ENCODE measurements at places on chromosomes 11 and 22.

- no peak for DNase-seq
Observed at GRCh38 chr11:116871248-116871647, 33.8 kb upstream of the APOA1 start.

DNA sequence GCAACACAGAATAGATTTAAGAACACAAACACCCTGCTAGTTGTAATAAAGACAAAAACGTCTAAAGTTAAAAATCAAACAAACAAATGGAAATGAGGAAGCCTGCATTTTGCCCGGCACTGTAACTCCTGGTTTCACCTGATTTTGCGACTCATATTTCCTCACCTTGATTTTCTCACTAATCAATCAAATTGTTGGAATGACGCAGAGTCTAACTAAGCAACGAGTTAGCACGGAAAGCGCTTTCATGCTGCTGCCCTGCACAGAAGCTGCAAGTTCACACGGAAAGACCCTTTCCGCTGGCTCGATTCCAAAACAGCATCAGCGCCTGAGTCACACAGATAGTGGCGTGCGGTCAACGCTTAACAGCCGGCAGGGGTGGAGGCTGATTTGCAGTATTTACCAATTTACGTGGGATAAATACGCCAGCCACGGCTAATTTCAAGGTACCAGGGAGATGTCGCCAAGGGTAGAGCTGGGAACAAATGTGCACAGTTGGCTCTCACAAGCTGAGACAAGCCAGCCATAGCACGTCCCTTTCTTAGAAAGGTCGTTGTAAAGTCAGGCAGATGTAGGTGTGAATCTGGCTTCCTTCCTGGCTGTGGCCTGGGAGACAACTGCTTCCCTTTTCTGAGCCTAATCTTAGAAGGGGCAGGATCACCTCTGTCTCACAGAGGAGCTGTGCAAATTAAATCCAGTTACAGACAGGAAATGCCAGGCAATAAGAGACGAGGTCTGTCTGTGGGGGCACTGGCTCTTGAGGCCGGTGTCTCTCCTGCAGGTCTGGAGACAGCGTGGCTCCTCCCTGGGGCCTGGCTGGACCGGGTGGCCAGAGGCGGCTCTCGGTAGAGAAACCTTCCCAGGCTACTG, 76.9 kb upstream of the TTLL12 start:
- DNase-seq, result peak; percentile 71

- no peak for DNase-seq
Observed at GRCh38 chr11:94417386-94417987, 16.3 kb upstream of the GPR83 start.

DNA sequence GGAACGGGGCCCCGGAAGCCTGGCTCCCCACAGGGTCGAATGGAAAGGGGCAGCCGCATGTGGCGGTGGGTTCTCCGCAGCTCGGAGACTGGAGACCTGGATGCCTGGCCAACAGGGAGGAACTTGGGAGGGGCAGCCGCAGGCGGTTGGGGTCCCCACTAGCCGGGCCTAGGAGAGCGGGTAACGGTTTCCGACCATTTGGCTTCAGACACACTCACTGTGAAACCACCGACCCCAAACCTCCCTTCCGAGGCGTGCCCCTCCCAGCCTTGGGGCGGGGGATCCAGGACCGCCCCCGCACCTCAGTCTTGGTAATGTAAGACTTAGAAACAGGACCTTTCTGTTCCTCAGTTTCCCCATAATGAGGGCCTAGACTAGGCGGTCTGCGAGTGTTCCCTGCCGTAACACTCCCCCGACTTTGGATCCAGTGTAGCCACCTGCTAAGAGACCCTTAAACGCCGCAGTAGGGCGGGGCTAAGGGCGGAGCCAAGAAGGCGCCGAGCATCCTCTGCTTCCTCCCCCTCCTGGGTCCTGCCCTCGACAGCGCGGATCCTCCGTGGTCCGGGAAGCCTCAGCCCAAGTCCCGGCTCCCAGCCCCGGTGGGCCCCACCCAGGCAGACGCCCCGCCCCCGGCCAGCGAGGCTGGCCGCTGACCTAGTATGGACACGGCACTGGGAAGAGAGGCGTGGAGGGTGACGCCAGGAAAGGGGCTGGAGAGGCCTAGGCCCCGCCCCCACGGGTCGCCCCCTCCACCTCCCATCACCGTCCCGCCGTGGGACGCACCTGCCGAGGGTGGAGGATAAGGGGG, 1.8 kb upstream of the RASGRP2 start:
- peak; percentile 73 for DNase-seq

GRCh38 chr11:72863916-72864315, 49.7 kb downstream of the ATG16L2 start:
- no peak for DNase-seq

- peak; percentile 91 for DNase-seq
Observed at GRCh38 chr11:64745189-64745520, 1.2 kb upstream of the RASGRP2 start.

GRCh38 chr22:32660292-32660691, 141.2 kb upstream of the TIMP3 start:
- peak; percentile 4 for DNase-seq

DNA sequence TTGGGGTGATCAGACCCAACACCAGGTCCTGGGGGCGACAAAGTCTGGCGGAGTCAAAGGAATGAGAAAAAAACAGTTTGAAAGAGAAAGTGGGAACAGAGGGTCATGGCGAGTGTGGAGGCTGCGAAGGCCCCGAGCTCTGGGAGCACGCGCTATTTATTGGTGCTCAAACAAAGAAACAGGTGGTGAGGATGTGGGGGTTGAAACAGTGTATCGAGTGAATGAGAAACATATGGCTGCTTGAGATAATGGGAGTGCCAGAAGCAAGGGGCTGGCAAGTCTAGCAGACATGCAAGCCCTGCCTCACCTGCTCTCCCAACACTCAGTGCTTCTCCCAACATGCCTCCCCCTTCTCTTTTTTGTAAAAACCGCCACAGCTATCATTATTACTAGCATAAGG, 7.8 kb upstream of the DUSP18 start:
- DNase-seq, result no peak

DNA sequence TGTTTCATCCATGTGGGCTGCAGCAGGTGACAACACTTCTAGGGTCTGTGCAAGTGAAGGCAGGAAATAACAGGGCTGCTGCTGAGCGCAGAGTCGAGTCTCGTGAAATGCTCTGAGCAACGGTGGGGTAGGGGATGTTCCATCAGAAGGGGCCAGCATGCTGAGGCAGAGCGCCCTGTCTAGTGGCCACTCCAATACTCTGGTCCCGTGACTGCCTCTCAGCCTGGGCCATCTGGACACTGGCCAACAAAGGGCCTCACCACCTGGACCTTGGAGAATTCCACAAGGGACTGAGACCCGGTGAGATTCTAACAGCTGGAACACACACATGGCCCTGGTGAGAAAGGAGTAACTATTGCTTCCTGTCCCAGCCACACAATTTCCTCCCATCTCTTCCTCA, 375.7 kb downstream of the SHANK2 start:
- DNase-seq, result no peak

DNA sequence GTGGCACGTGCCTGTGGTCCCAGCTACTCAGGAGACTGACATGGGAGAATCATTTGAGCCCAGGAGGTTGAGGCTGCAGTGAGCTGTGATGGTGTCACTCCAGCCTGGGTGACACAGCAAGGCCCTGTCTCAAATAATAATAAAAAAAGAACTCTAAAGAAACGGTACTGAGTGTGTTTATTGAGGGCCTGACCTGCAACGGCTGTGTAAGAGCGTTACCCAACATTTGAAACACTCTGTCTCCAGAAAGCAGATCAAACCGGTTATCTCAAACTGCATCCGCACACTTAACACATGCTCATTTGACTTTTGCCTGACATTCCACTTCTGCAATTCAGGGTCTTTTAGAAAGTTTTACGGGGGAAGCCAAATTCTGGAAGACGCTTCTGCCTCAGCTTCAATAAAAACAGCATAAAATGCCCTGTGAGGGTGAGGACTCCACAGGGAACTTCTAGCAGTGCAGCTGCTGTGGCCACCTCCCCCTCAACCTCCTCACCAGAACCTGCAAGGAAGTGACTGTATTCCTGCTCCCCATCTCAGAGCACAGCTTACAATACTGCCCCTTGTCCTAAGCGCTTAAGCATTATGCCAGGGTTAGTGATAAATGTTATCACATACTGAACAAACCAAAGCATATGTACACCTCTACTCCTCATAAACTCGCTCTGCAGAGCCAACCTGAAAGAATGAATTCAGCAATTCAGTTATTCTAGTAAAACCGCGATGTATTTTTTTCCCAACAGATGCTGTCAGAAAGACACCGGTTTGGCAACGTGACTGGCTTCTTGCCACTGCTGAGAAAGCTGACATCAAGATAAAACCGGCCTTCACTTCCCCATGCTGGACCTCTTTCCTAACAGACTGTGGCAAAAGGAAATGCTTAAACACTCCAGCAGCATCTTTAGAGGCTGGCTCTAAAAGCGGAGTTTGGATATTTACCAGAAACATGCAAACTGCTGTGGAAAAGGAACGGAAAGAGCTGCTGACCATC, 52.2 kb downstream of the PRDM10 start:
- no peak for DNase-seq

GRCh38 chr11:61278001-61278470, 17.1 kb downstream of the VWCE start:
- no peak for DNase-seq

- no peak for DNase-seq
Observed at GRCh38 chr11:91921974-91922373, 302.6 kb upstream of the FAT3 start.

DNA sequence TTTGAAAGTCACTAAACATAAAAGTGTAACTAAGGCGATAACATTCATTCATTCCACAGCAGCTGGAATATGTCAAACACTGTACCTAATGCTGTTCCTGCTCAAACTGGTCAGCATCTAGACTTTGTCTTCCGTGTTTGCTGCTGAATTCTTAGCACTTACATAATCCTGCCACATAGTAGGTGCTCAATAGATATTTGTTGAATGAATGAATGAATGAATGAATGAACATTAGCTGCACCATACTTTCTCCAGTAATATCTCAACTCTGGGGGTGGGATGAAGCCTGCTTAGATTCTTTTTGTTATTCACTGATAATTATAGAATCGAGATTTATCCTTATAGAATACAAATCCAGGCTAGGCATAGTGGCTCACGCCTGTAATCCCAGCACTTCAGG, 6.6 kb upstream of the RNF169 start:
- no peak for DNase-seq

DNA sequence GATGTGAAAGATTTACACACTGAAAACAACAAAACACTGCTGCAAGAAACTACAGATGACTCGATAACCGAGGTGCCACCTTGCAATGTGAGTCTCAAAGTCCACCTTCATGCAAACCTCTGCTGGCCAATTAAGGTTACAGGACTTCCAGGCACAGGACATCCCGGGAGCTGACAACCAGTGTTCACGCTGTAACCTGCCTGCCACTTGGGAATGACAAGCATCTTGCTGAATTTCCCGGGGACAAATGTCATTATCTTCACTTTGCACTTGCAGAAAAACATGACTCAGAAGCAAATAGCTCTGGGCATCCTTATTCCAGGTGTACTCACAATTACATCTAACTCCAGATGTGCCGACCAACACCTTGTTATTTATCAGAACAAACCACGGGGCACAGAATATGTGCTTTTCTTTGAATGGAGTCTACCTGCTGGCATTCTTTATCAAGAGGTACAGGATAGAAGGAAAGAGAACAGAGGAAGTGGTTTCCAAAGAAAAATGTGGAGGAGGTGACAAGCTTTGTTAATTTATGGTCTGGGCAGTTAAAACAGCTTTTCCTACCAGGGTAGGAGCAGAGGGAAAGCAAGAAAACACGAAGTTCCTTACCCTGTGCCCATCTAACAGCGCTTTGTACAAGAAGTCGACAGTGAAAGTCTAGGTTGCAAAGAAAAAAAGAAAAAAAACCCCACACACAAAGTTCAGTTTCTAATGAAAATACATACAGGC, 72.3 kb downstream of the SHANK2 start:
- no peak for DNase-seq

DNA sequence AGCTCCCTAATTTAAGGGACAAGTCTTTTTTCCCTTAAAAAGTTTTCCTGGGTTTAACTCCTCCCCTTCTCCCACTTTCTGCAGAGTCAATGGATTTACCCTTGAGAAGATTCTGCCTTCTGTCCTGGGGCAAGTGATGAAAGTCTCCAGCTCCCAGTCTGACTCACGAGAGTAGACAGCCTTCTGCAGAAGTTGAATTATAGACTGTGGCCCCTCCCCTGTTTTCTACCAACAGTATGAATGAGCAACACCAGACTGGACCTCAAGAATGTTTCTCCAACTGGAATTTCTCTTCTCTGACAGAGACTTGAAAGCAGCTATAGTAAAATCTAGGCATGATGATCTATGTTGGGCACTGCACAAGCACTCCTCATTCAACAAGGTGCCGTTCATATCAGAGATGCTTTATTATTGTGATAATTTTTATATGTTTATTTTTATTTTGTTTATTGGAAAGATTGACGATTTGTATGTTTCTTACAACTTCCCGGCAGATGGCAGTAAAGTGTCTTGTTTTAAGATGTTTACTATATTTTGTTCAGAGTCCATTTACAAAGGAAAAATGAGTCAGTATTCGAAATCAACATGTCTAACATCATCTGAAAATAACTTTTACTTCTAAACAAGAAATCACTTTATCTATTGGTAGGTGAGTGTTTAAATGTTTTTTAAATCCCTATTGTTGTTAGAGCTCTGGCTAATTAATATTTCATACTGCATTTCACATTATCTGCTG, 56.6 kb downstream of the LMO2 start:
- DNase-seq, result no peak

DNA sequence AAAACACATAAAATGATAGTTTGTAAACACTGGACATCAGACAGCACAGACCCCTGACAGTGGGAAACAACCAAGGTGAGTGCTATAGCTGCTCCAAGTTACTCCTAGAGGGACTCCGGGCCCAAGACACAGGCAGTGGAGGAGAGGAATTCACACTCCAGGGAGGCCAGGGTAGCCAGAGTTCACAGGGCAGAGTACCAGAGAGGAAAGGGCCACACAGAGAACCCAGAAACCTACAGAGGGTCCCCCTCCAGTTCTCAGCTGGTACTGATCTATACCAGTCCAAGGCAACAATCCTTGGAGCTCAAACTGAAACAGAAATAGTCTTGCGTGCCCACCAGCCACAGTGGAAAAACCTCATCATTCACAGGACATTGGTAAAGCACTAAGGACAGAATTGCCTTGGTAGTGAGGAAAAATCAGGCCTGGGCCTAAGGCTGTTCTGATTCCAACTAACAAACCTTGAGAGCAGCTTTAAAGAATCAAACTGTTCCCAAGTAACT, 7.6 kb downstream of the VPS37C start:
- DNase-seq, result no peak

DNA sequence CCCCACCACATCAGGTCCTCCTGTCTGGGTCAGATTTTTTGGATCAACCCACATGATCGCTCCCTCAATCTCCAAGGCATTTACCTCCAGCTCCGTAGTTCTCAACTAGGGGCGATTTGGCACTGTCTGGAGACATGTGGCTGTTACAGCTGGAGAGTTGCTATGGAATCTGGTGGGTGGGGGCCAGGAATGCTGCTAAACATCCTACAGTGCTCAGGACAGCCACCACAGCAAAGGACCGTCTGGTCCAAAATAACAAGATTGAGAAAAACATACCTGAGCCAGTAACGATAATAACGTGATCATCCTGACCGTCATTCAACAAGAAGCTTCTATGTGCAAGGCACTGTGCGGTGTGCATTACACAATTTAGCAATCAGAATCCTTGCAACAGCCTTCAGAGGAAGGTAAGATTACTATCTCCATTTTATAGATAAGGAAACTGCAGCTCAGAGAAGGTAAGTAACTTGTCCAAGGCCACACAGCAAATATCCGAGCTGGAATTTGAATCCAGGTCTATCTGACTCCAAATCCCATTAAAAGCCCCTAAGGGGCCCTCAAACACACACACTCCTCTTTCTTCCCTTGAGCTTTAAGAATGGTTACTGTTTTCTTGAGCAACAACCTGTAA, 14.3 kb upstream of the CRY2 start:
- DNase-seq, result no peak

GRCh38 chr22:19214078-19214473, 35.5 kb upstream of the SLC25A1 start:
- no peak for DNase-seq

All from activated T-helper 1 cell treated with Interleukin-2 at 50 U/mL for 16 hours (primary cell).